Daoy (cell line): ENCODE measurements at places on chromosomes 7 and 10. TPM values are rescaled to one million over a fixed set of nuclear protein-coding genes. Genes with fewer than 3 reads are reported as not detected.

DNA sequence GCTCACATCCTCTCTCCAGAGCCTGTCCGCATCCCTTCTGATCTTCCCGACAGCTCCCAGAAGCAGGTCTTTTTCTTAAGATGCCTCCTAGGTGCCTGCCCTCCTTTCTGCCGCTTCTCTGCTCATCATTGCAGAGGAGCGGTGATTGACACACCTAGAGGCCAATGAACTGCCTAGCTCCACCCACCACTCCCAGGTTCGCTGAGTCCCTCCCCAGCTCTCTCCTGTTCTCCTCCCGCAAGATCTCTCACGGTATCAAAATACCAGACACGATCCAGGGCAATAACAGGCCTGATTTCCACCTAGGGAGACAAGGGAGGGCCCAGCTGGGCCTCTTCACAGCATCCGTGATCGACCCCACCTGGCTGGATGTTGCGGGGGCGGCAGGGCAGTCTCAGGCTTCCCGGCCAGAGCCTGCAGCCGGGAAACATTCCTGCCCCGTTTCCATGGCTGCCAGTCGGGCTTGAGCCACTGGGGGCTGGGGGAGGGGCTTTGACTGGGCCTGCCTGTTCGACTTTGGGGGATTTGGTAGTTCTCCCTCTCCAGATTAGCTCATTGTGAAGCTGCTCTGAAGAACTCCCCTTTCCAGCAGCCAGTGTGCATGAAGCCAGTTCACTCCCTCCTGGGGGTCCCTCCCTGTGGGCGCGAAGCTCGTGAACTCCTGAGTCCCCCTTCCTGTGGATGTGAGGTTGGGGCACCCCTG, 373.5 kb downstream of the RPS24 start:
- peak; percentile 87 for DNase-seq

DNA sequence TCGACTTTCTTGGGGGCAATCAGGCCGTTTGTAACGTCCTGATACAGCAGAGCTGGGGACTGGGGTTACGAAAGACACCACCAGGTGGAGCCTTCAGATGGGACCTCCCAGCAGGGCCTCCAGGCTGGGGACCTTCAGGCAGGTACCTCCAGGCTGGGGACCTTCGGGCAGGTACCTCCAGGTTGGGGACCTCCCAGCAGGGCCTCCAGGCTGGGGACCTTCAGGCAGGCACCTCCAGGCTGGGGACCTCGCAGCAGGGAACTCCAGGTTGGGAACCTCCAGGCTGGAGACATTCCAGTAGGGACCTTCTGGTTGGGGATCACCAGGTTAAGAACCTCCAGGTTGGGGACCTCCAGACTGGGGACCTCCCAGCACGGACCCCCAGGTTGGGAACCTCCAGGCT, 23.5 kb upstream of the GPR146 start:
- no peak for DNase-seq

GRCh38 chr7:92639213-92639896, 49.2 kb upstream of the FAM133B start:
- peak; percentile 48 for DNase-seq

DNA sequence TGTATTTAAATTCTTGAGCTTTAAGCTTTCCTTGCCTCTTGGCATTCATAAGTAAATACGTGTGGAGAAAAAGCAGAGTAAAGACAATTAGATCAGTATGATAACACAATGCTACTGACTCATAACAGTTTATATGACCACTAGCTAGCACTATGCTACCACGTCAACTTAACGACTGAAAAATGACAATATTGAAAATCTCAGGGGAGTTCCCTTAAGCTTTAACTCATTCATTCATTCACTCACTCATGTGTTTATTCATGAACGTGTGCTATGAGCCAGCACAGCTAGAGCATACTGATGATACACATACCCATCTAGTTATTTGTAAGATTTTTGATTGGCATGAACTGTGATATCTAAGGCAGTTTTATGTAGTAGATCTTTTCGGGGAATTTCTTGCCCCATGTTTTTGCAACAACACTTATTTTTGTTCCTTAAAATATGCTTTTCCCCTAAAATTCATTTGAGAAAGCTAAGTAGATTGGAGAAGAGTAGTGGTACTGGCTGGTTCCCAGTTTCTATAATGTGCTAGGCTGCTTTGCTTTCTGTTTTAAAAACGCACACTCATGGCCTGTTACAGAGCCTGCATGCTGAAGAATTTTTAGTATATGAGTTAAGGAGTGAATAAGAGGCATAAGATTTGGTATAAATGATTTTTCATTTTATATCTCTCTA, 57.4 kb upstream of the ACBD5 start:
- DNase-seq = peak; percentile 4

DNA sequence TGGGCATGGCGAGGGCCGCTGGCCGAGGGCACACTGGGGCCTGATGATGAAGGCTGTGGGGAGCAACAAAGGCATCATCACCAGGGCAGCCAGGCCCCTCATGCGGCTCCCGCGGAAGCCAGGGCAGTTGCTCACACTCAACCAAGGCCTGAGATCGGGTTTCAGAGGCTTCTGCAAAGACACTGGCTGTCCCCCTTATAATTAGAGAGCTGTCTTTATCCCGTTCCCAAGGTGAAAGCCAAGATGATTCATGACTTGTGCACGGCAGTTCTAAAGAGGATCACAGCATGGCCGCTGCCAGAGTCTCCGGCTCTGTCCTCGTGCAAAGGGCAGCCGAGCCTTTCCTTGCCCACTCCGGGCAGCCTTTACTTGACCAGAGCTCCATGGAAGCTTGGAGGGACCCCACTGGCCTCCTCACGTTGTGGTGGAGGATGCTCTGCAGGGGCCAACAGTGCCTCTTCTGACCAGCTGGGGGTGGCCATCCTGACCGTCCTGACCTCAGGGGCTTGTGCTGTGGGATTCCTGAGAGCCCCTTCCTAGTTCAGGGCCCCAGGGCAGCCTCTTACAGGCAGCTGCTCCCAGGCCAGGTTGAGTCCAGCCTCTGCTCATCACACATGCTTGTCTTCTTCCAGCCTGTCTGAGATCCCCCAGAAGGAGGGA, 82.3 kb downstream of the PRKAG2 start:
- peak; percentile 86 for DNase-seq

GRCh38 chr7:2399848-2400587, 3.4 kb upstream of the CHST12 start:
- peak; percentile 94 for DNase-seq

- DNase-seq = peak; percentile 89
Measured at GRCh38 chr7:936386-937054, 18.0 kb downstream of the ADAP1 start.

GRCh38 chr7:12596225-12596790, 25.8 kb downstream of the SCIN start:
- DNase-seq = no peak

GRCh38 chr10:49023752-49024151, 84.1 kb upstream of the LRRC18 start:
- no peak for DNase-seq

GRCh38 chr7:152967958-152968357, 208.4 kb downstream of the ACTR3B start:
- DNase-seq = no peak

- no peak for DNase-seq
Measured at GRCh38 chr10:79061441-79062315, 7.1 kb upstream of the ZMIZ1 start.

DNA sequence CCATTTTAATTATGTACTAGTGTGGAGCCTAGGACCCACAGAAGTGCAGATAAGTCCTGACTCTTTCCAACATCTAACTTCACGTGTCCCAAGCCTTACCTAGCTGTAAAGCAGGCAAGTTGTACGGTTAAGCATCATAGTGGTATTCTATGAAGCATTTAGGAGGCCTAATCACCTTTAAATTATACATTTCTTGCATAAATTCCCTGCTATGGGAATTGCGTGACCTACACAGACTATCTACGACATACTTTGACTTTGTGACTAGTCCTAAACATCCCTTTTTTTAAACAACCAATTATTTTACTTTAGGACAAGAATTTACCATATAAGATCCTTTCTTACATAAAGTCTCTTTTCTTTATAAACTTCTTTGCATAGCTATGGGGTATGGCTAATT, 37.7 kb upstream of the LRGUK start:
- DNase-seq = no peak

The WIPF3 gene
- not detected in 2 replicates for total RNA-seq

The PITRM1 gene
- total RNA-seq = 37.8 and 43.3 TPM in 2 replicates

The TET1 gene
- total RNA-seq = 0.21 and 0.57 TPM in 2 replicates

The GHRHR gene
- total RNA-seq = not detected in 2 replicates

The RELN gene
- total RNA-seq = 1.7 and 2.4 TPM in 2 replicates

The MRPS24 gene
- 268 and 373 TPM in 2 replicates for total RNA-seq

The AKR1B15 gene
- not detected in 2 replicates for total RNA-seq

The LYZL2 gene
- total RNA-seq = not detected in 2 replicates

The SFTPA2 gene
- total RNA-seq = not detected in 2 replicates
